ENCODE measurements at places on chromosomes 7 and 10. TPM values are rescaled to one million over a fixed set of nuclear protein-coding genes. Genes with fewer than 3 reads are reported as not detected.

DNA sequence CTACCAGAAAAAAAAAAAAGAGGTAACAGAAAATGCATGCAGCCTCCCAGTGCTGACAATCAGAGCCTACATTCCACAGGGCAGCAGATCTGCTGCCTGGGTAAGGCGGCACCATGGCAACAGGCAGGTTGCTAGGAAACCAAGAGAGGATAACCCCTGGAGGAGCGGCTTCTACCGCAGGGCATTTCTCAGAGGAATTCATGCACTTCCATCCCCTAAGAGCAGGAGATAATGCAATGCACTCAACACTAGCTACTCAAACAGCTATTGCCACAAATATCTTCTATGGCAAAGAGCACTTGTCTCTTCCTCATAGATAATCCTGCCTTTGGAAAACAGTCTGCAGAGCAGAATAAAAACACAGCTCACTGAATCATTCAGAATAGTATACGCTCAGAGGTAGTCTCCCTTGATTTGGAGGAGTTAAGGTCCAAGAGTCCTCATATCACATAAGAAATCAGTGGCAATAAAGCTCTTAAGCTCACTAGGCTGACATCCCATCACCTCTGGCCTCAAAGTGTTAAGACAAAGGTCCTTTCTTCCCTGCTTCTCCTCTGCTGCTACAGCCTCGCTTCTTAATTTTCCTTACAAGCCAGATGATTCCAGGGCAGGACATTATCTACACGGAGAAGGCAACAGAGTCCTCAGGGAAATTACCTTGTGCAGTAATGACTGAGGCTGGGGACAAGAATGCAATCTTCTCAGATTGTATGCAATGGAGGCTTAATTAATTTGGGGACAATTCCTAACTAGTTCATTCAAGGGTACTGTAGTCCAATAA, 10.7 kb downstream of the PSAP start:
- no peaks in the 10 kb centered on the region for H3K27me3 ChIP-seq
- H3K36me3 ChIP-seq = no peaks in the 10 kb centered on the region
- H3K4me1 ChIP-seq = peaks cover 67% of the 10 kb centered on the region
- peak; percentile 95 for DNase-seq

DNA sequence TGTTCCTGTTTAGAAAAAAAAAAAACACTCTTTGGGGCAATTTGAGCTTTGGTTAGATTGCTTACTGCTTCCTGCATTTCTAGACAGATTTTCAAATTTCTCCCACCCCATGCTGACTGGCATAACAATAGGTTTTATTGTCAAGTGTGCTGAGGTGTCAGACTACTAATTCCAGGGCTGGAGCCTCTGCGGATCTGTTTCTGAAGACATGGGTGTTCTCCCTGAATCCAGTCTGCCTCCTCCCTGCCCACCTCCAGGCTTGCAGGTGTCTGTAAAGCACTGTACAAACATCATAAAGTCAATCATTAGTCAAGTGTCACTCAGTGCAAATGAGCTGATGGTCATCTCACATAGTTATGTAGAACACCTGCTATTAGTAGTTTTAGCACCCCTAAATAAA, 292.4 kb downstream of the GATA3 start:
- H3K4me3 ChIP-seq = no peak overlapping the region
- peaks cover 25% of the 10 kb centered on the region for H3K4me1 ChIP-seq
- DNase-seq = peak; percentile 14
- no peak overlapping the region for H3K27ac ChIP-seq

- no peaks in the 10 kb centered on the region for H3K4me1 ChIP-seq
- DNase-seq = no peak
- no peak overlapping the region for H3K27ac ChIP-seq
- H3K36me3 ChIP-seq = no peaks in the 10 kb centered on the region
Measured at GRCh38 chr10:76866841-76867586, 770.6 kb downstream of the KCNMA1 start.

DNA sequence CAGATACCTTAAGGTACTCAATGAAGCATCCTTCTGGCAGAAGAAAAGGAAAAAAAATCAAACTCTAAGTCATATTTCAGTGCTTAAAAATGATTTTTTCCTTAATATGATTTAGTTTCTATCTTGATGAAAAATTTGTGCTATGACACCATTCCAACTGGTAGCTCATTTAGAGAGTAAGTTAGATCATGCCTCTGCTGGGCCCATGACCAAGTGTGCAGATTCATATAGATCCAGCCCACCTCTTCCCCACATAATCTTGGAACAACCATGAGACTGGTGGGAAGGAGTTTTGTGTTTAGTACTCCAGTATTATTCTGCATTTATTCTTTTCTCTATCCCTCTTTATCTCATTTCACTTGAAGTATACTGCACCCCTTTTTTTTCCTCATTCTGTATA, 908.3 kb downstream of the KCNMA1 start:
- DNase-seq = no peak
- H3K36me3 ChIP-seq = peaks cover 9% of the 10 kb centered on the region
- peaks cover 2% of the 10 kb centered on the region for H3K27me3 ChIP-seq
- H3K4me1 ChIP-seq = no peaks in the 10 kb centered on the region
- H3K4me3 ChIP-seq = no peak overlapping the region

DNA sequence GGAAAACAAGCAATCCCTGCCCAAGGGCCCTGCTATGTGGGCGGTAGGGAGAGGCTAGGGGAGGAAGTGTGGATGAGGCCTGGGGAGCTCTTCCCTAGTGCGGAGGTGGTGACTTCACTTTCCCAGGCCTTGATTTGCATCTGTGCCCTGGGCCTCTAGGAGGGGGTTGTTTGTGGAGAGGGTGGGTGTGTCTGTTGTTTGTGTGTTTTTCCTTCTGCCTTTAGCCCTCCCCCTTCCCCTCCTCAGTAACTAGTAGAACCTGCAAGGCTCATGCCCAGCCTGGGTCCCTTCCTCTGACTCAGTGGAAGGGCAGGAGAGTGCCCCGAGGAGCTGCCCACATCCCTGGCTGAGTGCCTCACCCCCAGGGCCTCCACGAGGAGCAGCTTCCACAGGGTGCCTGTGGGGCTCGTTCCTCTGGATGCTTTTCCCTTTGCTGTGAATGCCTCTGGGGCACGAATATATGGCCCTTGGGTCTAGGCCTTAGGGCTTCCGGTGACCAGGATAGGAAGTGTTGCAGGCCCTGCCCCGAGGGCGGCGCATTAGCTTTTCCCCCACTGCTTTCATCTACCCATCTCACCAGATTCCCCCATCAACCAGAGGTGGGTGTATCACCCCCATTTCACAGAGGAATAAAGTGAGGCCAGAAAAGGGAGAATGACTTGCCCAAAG, 89.4 kb upstream of the DUSP5 start:
- H3K36me3 ChIP-seq = no peaks in the 10 kb centered on the region
- H3K27me3 ChIP-seq = 0 out of 2 replicates have a peak, but pooled peaks cover 2% of the 10 kb centered on the region
- peak; percentile 26 for DNase-seq
- H3K27ac ChIP-seq = no peak overlapping the region

GRCh38 chr7:42672339-42672999, 239.4 kb downstream of the C7orf25 start:
- H3K4me3 ChIP-seq = no peak overlapping the region
- H3K36me3 ChIP-seq = peaks cover 3% of the 10 kb centered on the region
- no peaks in the 10 kb centered on the region for H3K27me3 ChIP-seq
- H3K4me1 ChIP-seq = 0 out of 2 replicates have a peak, but pooled peaks cover 7% of the 10 kb centered on the region
- no peak overlapping the region for H3K27ac ChIP-seq

The STOX1 gene
- 1.6 TPM for total RNA-seq

The MRC1 gene
- 0.46 TPM for total RNA-seq

Data from WTC11 (cell line).